ENCODE measurements at places on chromosomes 1 and 21.

GRCh38 chr1:159205225-159205624 lies 550 bp downstream of the ACKR1 start:
- DNase-seq = no peak

DNA sequence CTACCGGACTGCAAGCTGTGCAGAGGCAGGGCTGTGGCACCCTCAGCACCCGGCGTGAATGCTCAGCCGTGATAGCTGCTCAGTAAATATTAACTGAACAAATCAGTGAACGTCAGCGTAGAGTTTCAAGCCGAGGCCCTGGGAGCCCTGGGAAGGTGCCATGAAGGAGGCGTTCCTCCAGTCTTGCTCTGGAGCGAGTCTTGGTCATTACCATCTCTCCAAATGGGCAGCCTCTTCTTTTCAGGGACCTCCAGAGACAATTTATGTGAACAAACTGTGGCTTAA lies 449.2 kb downstream of the CAMTA1 start:
- DNase-seq = no peak

- DNase-seq = no peak
Observed at GRCh38 chr1:230854423-230854822, 13.9 kb downstream of the C1orf198 start.

- no peak for DNase-seq
Observed at GRCh38 chr1:205700865-205701401, 20.6 kb upstream of the SLC45A3 start.
